ENCODE measurements at places on chromosomes 7 and 10. TPM values are rescaled to one million over a fixed set of nuclear protein-coding genes. Genes with fewer than 3 reads are reported as not detected.

Gene MYOZ1
- not detected for total RNA-seq

Gene IGFBP1
- total RNA-seq, result 60.9 TPM

Gene SLC26A5
- total RNA-seq, result not detected

Gene HOXA6
- total RNA-seq, result 1.6 TPM

Gene ZNF804B
- not detected for total RNA-seq

Gene MMP21
- 0.05 TPM for total RNA-seq

Gene DRGX
- total RNA-seq, result 0.08 TPM

Gene STEAP1B
- total RNA-seq, result 0.17 TPM

Gene FLNC
- total RNA-seq, result 5.3 TPM

Gene GPR26
- total RNA-seq, result not detected

Gene CRHR2
- 0.06 TPM for total RNA-seq

Gene VWC2
- total RNA-seq, result not detected

Gene OR2A5
- total RNA-seq, result not detected

Gene HIPK2
- total RNA-seq, result 34.5 TPM

Gene HOXA11
- 0.68 TPM for total RNA-seq

Gene LUC7L2
- total RNA-seq, result 44.6 TPM

Gene GDF2
- total RNA-seq, result not detected

Gene OGDHL
- 0.29 TPM for total RNA-seq

Gene ELFN1
- total RNA-seq, result 0.37 TPM

Gene SMURF1
- total RNA-seq, result 22.3 TPM

Gene ACTL6B
- total RNA-seq, result not detected

Gene ASB10
- total RNA-seq, result not detected

Gene MOGAT3
- not detected for total RNA-seq

Gene GDF10
- total RNA-seq, result 0.07 TPM

Gene SLC18A3
- total RNA-seq, result not detected

Gene CAMK2G
- total RNA-seq, result 17.5 TPM

Gene CASTOR2
- 4.3 TPM for total RNA-seq

Gene CPVL
- 0.37 TPM for total RNA-seq

Gene TUBAL3
- total RNA-seq, result 0.21 TPM

Gene MET
- total RNA-seq, result 102 TPM

Gene ZC3HAV1L
- total RNA-seq, result 8.6 TPM

Gene RET
- total RNA-seq, result 0.36 TPM

Gene TBATA
- total RNA-seq, result not detected

Gene FRA10AC1
- 4.6 TPM for total RNA-seq

Gene KLF14
- total RNA-seq, result 0.03 TPM

Gene CXCL12
- 0.06 TPM for total RNA-seq

Gene CNPY1
- total RNA-seq, result not detected

Gene LRIT1
- not detected for total RNA-seq

Gene GNAT3
- total RNA-seq, result not detected

Gene LFNG
- 19.4 TPM for total RNA-seq

Gene FAM13C
- 0.22 TPM for total RNA-seq

Gene KIAA1549
- total RNA-seq, result 5.9 TPM

Gene FGFR2
- total RNA-seq, result 0.43 TPM

Gene CNNM2
- total RNA-seq, result 4.5 TPM

Gene NXPH1
- not detected for total RNA-seq

Data from A549 treated with Hydrocortisone at 1 μM for 4 hours (cell line).